ENCODE measurements at places on chromosomes 5 and 9.
A peak's percentile ranks its signal among the peaks of the same experiment; 100 is the strongest.

DNA sequence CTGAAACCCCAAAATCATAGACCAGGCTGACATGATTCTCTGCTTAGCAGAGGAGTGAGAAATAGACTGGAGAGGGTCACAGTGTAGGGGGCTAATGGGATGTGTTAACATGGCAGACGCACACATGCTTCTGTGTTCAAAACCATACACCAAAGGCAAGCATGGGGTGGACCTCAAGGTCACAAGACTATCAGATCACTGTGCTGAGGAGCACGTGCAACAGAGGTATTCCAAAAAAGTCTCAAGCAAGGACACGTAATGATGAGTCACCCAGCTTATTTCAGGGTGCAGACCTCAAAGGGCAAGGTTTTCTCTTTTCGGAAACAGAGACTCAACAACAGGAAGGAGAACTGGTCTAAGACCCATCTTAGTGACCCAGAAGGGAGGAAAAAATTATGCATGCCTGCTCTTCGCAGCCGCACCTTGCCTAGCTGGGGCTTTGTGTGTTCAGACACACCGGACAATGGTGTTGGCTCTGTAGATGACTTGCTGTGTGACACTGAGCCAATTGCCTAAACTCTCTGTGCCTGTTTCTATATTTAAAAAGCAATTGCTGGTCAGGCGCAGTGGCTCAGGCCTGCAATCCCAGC, 20.3 kb downstream of the WHRN start:
- ATAC-seq = peak; percentile 33

DNA sequence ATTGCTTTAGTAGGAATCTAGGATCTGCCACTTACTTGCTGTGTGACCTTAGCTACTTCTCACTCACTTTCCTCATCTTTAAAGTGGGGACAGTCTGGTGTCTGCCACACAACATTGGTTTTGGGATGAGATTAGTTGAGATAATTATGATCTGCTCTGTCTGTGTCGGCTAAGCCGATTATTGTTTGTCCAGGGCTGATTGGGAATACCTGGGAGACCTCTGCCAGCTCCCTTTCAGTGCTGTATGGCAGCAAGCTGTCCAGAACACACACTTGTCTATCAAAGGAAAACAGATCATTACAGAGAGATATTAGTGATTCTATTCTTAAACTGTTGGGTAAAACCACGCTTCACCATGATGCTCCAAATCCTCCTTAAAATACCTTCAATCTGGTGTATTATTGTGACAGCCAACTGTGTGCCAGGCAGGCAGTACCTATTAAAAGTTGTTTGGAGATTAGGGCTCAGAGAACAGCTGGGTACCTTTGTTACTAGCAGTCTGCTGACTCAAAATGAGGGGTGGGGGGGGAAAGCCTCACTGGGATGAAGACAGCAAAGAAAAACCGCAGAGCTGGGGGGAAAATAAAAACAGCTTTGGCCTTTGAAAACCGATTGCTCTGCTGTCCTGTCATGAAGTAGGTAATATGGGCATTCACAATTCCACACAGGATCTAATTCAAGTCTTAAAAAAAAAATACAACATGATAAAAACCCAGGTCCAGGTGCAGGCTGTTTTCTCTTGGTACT, 458.4 kb upstream of the C9orf72 start:
- no peak for ATAC-seq

DNA sequence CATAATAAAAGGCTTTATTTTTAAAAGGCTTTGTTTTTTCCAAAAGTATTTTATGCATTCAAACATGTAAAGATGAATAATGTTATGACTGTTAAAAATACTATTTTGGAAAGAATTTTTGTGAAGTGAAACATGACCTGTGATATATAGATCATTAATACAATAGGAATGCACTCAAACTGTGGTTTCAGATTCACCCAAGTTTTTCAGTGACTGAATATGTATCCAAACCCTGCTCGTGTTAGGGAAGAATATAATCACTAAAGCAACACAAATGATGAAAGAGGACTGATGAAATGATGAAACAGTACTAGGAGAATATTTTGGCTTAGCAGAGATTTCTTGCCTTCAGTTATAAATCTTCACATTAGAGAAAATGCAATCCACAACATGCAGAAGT, 278.0 kb downstream of the ADAMTS6 start:
- peak; percentile 66 for ATAC-seq

- ATAC-seq = no peak
Measured at GRCh38 chr9:80842389-80842788, 847.0 kb downstream of the TLE1 start.

GRCh38 chr9:135066291-135066690, 21.2 kb upstream of the OLFM1 start:
- ATAC-seq = no peak

DNA sequence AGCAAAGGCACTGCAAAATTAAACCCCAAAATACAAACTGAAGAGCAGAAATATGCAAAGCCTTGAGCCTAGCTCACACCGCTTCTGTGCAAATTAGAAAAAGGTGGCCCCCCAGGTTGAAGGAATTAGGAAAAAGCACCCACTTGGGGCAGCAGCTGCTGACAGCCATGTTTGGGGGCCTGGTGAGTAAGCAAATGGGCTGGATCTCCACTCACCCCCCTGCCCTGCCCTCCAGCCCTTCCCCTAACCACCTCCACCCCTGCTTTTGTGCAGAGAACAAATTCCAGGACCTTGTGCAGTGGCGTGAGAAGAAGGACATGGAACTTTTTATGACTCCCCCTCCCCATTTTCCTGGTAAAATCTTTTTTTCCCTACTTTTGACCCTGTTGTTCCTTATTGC, 92.0 kb upstream of the DNAH5 start:
- peak; percentile 36 for ATAC-seq

GRCh38 chr5:130386155-130386554, 481.9 kb downstream of the CHSY3 start:
- ATAC-seq = no peak

DNA sequence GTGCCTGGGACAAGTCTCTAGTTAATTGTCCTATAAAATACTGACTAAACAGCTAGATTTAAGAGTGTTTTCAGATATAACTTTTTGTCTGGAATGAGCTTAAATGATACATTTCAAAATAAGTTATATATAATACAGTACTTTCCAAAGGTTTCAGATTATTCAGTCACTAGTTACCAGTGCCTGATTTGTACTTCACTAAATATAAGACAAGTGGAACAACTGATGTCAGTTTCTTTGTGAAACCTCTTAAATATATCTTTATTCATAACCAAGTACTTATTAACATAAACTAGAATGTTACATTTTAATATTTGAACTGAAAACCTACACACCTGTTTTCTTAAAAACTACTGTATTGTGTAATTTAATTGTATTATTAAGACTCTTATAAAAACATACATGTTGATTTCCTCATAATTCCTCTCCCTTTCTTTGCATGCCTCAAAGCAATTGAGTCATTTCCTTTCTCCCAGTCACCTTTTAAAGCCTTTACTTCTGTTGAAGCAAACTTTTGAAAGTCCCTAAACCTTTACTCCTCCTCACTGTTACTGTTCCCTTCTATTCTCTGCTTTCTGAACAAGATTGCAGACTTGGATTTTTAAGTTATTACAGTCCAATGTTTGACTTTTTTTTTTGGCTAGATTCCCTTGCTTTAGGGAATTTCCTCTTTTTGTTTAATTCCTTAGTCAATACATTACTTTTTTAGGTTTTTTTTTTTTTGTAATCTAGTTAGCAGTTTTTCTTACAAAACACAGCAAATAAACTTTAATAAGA, 8.7 kb upstream of the SEMA6A start:
- no peak for ATAC-seq

- no peak for ATAC-seq
Measured at GRCh38 chr5:158880483-158881001, 219.2 kb downstream of the EBF1 start.

DNA sequence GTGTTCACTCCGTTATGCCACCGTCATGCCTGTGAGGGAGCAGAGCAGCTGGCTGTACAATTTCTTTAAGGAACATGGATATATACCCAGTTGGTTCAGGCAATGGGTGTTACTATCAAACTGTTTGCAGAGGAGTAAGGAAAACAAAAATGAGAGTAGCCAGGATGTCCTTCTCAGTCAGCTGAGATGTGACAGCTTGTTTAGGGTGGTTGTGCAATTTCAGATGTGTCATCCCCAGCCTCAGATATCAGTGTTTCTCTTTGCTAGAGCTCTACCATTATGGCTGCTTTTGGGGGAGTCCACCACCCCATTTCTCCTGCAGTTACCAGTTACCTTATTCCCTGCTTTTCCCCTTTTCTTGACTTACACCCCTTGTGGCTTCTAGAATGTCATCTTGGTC, 135.2 kb upstream of the SLC24A2 start:
- ATAC-seq = no peak

- ATAC-seq = peak; percentile 22
Measured at GRCh38 chr5:128395073-128395472, 143.0 kb downstream of the FBN2 start.

- ATAC-seq = peak; percentile 97
Measured at GRCh38 chr9:89661956-89662717, 57.3 kb downstream of the GADD45G start.

GRCh38 chr9:112574008-112574407, 87.4 kb downstream of the KIAA1958 start:
- ATAC-seq = no peak

GRCh38 chr5:68007451-68007850, 208.1 kb upstream of the PIK3R1 start:
- ATAC-seq = no peak

GRCh38 chr9:96382175-96382574, 1.3 kb downstream of the SLC35D2 start:
- no peak for ATAC-seq

- ATAC-seq = peak; percentile 59
Measured at GRCh38 chr5:96516631-96517071, 83.6 kb upstream of the PCSK1 start.

- ATAC-seq = no peak
Measured at GRCh38 chr9:126636983-126637798, 23.5 kb downstream of the LMX1B start.

DNA sequence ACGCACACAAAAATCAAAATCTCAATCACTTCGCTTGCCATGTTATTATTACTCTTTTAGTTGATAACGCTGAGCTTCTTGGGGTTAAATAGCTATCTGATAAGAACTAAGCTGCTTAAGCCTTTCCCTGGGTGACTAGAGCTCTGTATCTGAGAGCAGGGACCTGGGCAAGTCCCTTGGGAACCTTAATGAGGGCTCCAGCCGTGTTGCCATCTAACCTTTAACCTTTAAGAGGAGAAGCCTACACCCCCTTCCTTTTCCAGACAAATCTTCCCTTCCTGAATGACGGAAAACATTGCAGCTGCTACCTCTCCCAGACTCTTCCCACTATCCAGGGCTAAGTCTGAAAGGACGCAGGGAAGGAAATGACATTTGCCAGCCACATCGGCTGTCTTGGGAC, 216.5 kb upstream of the RAI14 start:
- ATAC-seq = no peak

GRCh38 chr9:131238402-131239021, 37.8 kb downstream of the FAM78A start:
- no peak for ATAC-seq

DNA sequence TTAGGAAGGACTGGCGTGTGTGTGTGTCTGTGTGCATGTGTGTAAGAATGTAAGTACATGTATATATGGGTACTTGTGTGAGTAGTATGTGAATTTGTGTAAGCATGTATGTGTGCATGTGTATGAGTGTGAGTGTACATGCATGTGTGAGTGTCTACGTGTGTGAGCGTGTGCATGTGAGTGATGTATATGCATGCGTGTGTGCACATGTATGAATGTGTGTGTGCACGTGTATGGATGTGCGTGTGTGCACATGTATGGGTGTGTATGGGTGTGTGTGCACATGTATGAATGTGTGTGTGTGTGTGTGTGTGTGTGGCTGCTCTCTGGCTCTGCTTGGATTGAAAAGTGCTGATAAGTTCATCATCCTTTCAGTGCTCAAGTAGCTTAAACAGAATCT, 154.5 kb downstream of the TENT4A start:
- ATAC-seq = no peak

DNA sequence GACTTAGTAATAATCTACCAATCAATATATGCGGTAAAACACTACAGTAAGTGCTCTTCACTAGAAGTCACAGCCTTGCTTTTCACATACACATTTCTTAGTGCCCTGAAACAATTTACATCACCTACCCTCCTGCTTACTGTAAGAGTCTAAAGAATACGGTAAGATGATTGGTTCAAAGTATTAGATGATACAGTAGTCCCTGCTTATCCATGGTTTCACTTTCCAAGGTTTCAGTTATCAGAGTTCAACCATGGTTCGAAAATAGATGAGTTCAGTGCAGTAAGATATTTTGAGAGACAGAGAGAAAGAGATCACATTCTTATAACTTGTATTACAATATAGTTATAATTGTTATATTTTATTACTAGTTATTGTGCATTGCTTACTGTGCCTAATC, 83.0 kb downstream of the CPLANE1 start:
- no peak for ATAC-seq

DNA sequence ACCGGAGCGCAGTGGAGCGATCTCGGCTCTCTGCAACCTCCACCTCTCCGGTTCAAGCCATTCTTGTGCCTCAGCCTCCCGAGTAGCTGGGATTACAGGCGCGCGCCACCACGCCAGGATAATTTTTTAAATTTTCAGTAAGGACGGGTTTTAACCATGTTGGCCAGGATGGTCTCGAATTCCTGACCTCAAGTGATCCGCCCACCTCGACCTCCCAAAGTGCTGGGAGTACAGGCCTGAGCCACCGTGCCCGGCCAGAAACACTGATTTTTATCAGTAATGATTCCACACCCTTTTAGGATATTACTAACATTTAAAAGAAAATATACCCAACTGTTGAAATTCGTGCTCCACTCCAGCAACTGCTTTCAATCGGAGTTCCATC, 464 bp upstream of the FAM151B start:
- no peak for ATAC-seq

GRCh38 chr9:124110307-124110915, 98.8 kb downstream of the LHX2 start:
- peak; percentile 83 for ATAC-seq

DNA sequence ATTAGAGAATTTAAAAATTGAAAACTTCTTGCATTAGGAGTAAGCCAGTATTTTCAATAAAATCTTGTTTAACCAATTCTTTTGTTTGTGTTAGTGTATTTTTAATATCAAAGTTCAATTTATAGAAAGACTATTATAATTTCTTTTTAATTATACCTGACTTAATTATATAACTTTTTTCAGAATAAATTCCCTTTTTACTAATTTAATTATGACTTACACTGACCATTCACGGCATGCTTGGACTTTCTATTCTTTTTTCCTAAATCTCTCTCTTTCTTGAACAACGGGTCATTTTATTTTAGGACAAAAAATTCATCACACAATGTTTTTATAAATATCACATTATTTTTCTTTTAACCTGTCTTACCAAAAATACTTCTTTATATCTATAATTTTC, 555.3 kb upstream of the PTGER4 start:
- ATAC-seq = no peak

Measured in SK-N-SH treated with all-trans-retinoic acid at 6 μM for 48 hours (cell line).